HS-27A (cell line): ENCODE measurements at places on chromosomes 11 and 22.

- DNase-seq: no peak
Observed at GRCh38 chr11:126459691-126460281, 104.3 kb downstream of the ST3GAL4 start.

- no peak for DNase-seq
Observed at GRCh38 chr22:48842583-48842945, 985.1 kb downstream of the BRD1 start.

- no peak for DNase-seq
Observed at GRCh38 chr11:129320494-129320893, 55.2 kb upstream of the BARX2 start.

DNA sequence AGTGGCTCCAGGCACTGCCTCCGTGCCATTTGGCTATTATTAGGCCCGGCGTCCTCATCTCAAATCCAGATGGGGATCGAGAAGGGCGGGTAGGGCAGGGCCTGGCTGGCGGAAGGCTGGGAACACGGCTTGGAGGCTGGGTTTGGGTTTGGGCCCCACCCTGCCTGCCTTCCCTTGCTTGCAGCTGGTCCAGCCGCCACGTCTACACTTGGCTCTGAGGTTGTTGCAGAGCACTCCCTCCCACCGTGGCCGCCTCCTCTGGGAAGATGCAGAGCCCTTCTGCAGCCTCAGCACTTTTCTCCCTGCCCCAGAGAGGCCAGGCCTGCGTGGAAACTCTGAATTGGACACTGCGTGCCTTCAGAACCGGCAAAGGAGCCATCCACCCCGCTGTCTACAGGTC is 5.2 kb upstream of the SMTN start:
- DNase-seq: no peak

- DNase-seq: no peak
Observed at GRCh38 chr22:48827904-48828555, 999.6 kb downstream of the BRD1 start.

GRCh38 chr11:109229682-109230081 is 192.3 kb upstream of the C11orf87 start:
- DNase-seq: no peak

DNA sequence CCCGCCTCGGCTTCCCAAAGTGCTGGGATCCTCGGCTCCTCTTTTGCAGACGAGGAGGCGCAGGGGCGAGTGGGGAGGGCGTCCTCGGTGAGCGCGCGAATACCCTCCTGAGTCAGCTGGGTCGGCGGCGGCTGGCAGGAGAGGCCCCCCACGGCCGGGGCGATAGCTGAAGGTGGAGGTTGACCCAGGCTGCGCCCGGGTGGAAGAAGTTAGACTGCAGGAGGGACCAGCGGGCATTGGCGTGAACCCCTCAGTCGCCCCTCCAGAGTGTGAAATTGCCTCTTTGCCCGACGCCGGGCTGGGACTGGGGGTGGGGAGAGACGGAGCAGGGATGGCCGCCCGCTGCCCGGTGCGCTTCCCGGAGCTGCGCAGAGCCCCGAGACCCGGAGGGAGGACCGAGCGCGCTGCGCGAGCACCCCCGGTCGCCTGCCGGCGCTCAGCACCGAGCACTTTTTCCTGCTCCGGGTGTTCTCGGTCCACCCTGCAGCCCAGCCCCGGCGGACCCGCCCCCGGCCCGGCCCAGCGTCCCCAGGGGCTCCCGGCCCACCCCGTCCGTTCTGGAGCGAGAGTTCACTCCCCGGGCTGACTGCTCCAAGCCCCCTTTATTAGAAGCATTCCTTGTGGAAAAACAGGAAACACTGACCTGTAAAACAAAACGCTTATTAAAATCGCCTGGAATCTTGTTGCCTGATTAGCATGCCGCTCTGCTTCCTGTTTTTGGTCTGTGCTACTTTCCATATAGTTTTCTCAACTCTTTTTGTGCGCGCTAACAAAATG is 13.7 kb upstream of the CPT1A start:
- DNase-seq: no peak

GRCh38 chr11:111561306-111561705 is 20.8 kb downstream of the LAYN start:
- no peak for DNase-seq

GRCh38 chr11:1333091-1333772 is 23.8 kb upstream of the TOLLIP start:
- no peak for DNase-seq

DNA sequence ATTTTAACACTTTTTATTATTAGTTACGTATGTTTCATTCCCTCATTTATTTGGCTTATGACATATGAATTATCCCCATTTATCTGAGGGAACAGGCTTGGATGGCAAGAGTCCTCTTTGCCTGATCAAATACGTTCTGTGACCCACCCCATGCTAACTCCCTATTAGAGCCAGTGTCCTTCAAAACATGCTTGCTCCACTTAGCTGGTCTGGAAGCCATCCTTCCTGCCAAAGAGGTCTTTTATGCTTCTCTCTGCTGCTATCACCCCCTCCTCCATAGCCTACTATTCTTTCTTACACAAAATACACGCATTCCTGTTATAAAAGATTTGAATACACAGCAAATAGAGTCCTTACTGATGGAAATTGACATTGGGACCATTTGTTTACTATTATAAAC is 6.4 kb downstream of the COA4 start:
- no peak for DNase-seq

DNA sequence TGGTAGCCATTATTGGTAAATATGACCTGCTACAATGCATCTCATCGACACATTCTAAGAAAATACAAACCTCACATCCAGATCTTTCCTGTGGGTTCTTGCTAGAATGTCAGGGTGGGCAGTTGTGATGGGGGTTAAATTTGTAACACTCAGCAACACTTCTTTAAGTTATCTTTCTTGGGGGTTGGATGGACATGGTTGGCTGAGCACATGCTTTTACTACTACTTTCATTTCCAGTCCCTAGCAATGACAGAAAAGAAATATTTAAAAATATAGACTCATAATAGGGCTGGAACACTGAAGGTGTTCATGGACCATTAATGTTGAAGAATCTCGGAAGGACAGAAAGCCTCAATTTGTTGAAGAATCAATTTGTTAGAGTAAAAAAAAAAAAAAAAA is 57.6 kb downstream of the APOL3 start:
- DNase-seq: no peak

GRCh38 chr11:121645596-121645995 is 192.8 kb upstream of the SORL1-AS1 start:
- no peak for DNase-seq

GRCh38 chr22:36699915-36700314 is 3.6 kb downstream of the CACNG2 start:
- DNase-seq: no peak

GRCh38 chr11:61377461-61378160 is 14.8 kb upstream of the TMEM216 start:
- DNase-seq: no peak

GRCh38 chr11:45921561-45922424 is 663 bp upstream of the LARGE2 start:
- DNase-seq: no peak

DNA sequence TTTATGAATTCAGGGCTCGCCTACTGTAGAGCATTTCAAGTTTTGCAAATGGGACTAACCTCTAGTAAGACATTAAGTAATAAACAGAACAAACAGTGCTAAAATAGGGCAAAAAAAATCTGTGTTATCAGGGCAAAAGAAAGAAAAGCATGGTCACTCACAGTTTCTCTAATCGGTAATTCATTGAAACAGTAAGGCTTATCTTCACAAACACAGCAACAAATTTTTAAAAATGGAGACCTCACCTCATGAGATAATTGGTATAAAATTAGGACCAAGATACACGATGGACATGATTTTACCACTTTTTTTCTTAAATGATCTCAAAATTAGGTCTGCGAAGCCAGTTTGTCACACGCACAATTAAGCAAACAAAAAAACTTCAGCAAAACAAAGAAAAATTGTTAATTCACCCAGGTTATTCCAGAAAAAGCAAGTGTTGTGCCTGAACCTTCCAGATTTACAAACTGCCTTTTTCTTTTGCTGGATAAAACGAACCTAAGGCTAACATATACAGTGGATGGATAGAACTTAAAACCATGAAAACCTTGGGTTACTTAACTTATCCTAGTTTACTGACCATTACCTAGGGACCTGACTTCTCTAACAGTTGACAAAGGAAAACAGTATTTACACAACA is 1.4 kb downstream of the TMEM123 start:
- DNase-seq: no peak

- DNase-seq: no peak
Observed at GRCh38 chr22:33476206-33476605, 418.0 kb upstream of the SYN3 start.

GRCh38 chr11:104663190-104664140 is 234.8 kb downstream of the CASP12 start:
- no peak for DNase-seq

DNA sequence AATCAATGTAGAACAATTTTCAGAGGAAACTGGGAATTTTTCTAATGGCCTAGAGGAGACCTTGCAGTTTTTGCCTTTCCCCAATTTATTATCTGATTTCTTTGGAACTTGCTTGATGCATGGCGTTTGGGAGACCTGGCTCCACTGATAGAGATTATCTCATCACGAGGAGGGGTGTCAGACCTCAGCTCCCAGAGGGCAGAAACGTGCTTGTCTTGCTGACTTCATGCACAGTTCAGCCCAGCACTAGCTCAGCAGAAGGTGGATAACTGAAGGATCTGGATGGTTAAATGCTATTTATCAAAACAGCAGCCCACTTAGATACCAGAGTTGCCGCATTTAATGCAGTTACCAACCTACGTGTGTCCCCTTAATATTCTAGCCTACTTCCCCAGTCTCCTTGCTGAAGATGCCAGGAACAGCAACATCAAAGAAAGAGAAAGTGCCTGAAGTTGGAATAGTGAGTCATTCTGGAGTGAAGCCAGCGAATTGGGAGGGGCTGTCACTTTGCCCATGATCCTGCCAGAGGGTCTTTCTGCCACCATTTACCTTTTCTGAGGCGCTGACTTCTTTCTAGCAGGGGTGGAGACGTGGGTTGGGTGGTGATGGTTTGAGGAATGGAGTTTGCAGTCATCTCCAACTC is 133.5 kb upstream of the CADM1 start:
- no peak for DNase-seq

- no peak for DNase-seq
Observed at GRCh38 chr11:122785031-122785541, 53.2 kb upstream of the CRTAM start.

GRCh38 chr11:13271060-13271693 is 6.4 kb upstream of the BMAL1 start:
- no peak for DNase-seq

DNA sequence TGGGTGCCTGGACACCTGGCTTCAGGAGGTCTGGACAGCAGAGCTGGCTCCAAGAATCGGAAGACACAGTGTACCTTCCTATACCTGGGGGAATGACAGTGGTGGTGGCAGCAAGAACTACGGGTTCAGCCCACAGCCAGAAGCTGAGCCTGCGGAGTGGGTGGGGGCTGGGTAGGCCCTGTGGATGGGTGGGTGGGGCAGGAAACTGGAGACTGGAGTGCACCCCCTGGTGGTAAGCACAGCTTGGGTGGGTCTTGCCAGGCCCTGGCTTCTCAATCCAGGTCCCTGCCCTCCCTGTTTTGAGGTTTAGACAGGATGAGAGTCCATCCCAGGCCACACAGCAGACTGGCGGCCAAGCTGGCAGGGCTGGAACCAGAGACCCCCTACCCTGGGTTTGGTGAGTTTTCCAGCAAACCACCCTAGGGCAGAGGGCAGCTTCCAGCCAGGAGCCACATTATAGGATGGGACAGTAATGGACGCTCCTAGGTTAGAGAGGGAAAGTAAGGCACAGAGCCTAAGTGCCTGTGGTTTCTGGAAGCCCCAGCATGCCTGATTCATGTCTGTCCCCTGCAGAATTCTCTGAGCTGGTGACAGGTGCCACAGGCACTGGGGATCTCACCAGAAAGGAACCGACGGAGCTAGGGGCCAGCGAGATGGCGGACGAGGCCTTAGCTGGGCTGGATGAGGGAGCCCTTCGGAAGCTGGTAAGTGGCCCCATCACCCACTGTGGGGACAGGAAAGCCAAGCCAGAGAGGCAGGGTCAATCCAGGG is 1.7 kb downstream of the SMTN start:
- DNase-seq: no peak

- no peak for DNase-seq
Observed at GRCh38 chr11:69630017-69630416, 10.9 kb upstream of the CCND1 start.

DNA sequence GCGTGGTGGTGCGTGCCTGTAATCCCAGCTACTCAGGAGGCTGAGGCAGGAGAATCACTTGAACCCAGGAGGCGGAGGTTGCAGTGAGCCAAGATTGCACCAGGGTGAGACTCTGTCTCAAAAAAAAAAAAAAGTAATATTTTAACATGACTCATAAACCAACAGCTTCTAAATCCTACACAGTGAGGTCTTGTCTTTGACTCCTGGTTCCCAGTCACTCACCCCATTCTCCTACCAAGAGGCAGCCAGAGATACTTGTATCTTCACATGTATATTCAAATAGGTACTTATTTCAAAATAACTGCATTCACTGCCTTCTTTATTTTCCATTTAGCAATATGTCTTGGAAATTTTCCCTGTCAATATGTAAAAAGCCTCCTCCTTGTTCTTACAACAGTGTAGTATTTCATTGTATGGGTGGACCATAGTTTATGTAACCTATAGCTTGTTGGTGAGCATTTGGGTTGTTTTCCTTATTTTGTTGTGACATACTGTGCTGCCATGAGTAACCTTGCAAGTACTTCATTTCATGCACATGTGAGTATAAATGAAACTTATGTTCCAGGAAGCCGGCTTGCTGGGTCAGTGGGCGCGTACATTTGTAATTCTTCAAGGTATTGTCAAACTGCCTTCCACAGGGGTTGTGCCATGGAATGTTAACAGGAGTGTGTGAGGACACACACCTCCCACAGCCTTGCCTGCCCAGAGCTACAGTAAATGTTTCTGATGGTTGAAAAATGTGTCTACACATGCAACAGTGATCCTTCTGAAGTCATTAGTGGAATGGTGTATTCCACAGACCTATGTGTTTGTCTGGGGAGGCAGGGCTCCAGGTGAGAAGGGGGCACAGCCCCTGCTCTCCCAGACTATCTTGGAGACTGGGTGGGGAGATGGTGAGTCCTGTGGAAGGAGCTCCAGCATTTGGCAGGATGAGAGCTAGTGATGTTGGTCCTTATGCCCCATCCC is 47.9 kb downstream of the OSBP2 start:
- DNase-seq: no peak

DNA sequence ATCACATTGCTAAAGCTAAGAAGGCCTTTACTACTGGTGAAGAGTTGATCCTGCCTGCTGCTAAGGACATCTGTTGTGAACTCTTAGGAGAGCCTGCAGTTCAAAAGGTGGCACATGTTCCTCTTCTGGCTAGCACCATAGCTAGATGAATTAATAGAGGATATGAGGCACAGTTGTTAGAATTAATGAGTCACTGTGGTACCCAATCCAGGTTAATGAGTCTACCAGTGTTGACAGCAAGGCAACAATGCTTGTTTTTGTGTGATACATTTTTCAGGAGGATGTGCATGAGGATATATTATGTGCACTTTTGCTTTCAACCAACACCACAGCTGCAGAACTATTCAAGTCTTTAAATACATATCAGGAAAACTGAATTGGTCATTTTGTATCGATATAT is 12.0 kb downstream of the C11orf58 start:
- no peak for DNase-seq

DNA sequence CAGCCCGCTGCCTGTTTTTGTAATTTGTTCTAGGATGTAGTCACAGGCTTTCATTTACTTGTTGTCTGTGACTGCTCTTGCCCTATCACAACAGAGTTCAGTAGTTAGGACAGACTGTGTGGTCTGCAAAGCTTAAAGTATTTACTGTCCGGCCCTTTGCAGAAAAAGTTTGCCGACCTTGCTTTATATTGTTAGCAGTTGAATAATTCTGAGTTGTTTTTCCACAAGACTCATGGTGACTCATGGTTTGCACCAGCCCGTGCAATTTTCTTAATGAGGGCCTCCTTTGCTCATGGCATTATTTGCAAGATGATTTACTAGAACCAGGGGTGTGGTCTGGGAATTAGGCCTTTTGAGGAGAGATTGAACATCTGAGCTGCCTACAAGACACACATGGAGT is 110.6 kb downstream of the SCN3B start:
- DNase-seq: no peak
